CD4-positive, alpha-beta T cell treated with Interleukin-15 for 4 hours (primary cell): ENCODE measurements at places on chromosomes 6 and 20.

DNA sequence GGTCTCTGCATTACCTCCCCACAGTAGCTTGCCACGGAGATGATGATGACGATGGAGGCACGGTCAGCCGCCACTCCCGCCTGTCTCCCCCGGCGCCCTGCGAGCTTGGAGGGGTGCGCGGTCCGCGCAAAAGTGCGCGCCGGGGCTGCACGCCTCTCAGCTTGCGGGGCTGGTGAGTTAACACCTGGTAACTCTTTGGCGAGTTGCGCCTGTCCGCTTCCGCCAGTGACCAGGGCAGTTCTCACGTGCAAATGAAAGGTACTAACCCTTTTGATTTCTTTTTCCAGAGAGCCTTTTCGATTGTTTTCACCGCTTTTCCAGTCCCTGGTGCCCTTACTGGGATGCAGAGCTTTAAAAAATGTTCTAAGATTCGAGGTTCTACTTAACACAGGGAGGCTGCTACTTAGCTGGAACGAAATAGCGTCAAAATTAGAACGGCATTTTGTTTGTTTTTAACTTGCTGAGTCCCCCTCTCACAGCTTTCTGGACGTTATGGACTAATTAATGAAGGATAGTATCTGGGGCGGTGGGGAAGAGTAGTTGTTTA, 6.2 kb downstream of the GRIK2 start:
- no peak for DNase-seq

GRCh38 chr20:58843128-58843556, 7.6 kb downstream of the GNAS-AS1 start:
- DNase-seq, result no peak

DNA sequence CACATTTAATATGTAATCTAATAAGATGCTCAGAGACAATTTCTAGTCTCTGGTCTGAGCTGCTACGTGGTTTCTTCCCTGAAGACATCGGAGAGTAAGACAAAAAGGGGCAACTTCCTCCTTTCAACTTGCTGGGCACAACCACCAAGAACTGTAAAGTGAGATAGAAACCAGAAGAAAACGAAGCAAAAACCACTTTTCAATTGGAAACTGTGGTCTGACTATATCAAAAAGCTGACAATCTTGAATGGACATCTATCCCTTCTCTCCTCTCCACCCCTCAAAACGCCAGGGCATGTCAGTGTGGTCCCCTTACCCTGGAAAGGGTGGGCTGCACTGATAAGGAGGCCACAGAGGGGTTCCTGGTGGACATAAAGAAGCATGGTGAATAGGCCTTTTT, 269.1 kb downstream of the CD83 start:
- DNase-seq, result no peak

- no peak for DNase-seq
Measured at GRCh38 chr6:25127076-25127837, 151.9 kb upstream of the CARMIL1 start.

- DNase-seq, result no peak
Measured at GRCh38 chr20:24210356-24210755, 221.8 kb upstream of the GGTLC1 start.

DNA sequence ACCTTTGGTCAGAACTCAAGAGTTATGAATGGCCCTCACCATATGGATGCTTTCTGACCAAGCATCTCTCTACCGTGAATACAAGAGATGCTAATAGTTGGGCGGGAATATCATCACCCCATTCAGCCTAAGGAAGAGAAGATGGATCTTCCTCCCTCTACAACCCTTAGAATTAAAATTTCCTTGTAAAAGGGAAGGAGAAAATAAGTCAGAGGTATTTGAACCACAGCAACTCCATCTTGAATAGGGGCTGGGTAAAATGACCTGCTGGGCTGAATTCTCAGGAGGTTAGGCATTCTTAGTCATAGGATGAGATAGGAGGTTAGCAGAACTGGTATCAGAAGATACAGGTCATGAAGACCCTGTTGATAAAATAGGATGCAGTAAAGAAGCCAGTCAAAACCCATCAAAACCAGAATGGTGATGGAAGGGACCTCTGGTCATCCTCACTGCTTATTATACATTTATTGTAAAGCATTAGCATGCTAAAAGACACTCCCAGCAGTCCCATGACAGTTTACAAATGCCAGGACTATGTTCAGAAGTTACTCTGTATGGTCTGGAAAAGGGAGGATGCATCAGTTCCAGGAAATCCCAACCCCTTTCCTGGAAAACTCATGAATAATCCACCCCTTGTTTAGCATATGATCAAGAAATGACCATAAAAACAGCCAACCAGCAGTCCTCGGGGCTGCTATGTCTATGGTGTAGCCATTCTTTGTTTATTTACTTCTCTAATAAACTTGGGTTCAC, 101.2 kb downstream of the DTNBP1 start:
- no peak for DNase-seq

GRCh38 chr6:130147111-130147510, 75.6 kb downstream of the SAMD3 start:
- DNase-seq, result no peak

DNA sequence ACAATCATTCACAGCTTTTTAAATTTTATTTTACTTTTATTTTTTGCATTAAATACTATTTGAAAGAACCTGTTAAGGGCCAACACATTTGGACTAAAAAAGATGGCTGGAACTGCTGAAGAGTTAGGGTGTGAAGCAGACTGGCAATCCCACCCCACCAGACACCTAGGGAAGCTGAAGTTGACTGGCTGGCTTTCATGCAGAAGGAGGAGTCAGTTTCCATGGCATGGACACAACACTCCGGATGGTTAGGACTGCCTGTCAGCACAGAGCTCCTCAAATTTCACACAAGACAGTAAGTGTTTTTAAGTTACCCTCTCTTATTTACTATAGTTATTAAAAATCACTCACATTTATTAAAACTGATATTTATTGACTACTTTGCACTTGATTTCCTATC, at the start of gene ANKRD66:
TSS of gene ANKRD66 (plus strand) at position 238 of the 400 bp plus-strand sequence. CDS start 5,016 bp downstream, outside the sequence.
- DNase-seq, result no peak

- no peak for DNase-seq
Measured at GRCh38 chr6:77926198-77926751, 273.4 kb downstream of the MEI4 start.

DNA sequence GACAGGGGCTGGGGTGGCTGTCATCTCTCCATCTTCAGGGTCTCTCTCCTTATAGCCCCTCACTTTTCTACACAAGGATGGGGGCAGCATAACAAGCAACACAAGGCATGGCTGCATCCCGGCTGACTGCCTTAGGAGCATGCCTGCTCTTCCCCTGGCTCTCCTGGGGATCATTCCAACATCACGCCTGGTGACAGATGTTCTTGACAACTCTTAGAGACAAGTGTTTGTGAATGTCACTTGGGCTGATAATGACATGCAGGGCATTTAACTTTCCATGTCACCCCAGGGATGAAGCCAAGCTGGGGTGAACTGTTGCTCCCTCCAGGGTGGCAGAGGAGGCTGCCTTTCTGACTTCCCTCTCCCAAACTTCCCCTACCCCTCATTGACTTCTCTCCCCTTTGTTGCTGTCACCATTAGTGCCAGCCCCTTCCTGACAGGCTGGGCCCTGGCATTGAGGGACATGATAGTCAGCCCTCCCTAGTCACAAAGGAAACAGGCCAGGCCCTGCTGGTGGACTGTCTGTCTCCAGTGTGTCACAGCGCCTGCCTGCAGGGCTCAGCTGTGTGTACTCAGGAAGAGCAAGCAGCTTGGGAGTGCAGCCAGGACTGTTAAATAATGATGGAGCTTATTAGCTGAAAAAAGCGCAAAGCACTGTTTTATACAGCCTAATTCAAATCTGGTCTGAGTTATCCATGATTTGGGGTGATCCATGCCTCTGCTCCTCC, 161.8 kb downstream of the LRFN2 start:
- DNase-seq, result no peak
